ENCODE measurements at places on chromosomes 6 and 20.

GRCh38 chr20:64131406-64131805 is 24.0 kb upstream of the NPBWR2 start:
- no peak for DNase-seq

DNA sequence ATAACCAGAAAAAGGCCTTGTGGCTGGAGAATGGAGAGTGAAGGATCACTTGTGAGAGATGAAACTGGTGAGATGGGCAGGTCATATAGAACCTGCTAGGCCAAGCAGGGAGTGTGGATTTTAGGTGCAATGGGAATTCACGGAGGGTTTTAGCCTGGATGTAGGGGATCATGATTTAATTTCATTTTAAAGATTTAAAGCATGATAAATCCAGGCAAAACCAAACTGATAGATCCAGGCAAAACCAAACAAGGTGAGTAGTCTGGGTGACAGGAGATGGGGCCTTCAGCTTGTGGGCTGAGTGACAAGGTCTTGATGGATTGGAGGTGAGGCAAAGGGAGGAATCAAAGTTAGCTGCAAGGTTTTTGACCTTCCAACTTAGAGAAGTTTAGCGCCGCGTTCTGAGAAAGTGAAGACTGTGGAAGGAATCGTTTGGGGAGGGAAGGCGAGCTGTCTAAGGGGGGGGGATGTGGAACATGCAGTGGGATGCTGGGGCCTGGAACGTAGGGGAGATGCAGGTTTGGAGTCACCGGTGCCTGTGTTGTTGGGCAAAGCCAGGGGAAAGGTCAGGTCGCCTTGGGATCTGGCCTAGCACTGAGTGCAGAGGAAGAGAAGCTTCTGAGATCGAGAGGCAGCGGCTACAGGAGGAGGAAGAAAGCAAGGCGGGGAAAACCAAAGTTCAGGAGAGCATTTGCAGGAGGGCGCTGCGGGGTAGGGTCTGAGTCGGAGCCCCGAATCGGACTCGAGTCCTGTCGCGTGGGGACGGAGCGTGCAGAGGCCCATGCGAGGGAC is 1.3 kb upstream of the PLCG1 start:
- no peak for DNase-seq

- no peak for DNase-seq
These were observed at the start of gene GNMT for GRCh38 chr6:42960243-42961019. Gene GNMT, plus strand, starts transcription at chr6:42960754. Its CDS starts 14 bp downstream, at chr6:42960768.

DNA sequence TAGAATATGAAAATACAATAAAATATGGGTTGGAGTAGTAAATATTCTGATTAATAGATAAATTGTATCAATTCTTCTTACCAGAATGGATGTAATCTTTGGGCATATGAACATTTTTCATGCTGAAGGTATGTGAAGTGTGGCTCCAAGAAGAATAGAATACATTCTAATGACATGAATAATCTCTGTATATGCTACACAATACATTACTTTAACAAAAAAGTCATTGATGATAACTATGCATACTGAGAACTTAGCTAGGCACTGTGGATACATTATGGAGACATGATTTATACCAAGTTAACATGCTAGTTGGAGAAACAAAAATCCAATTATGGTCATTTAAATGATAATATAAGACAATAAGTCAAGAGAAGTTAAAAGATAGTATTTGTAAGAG is 62.7 kb upstream of the HDAC2 start:
- DNase-seq = no peak

DNA sequence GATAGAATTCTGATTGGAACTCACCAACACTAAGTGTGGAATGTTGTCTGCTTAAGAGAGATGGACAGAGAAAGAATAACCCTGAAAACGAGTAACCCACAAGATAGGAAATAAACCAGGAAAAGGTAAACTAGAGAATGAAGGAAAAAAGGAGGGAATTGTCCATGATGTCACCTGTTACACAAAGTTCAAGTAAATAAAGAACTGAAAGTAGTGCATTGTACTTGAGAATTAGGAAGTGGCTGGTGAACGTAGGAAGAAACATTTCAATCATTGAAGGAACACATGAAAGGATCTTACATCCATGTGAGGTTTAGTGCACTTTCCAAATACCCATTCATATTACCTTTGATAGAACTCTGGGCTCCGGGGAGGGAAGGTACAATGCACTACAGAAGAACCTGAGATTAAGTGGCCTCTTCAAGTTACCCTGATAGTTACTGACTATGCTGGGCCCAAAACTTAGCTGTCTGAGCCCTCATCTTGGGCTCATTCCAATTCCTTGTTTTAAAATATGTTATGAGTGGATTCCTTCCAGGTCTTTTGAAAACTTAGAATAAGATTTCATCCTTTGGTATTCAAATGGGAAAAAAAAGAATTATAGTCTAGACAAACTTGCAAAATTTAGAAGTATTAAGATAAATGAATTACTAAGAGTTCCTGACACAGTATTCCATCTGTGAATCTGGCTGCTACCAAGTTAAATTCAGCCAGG is 1.1 kb upstream of the STX7 start:
- no peak for DNase-seq

- no peak for DNase-seq
These were observed 120.3 kb downstream of the KCNQ5 start for GRCh38 chr6:72742001-72742673.

DNA sequence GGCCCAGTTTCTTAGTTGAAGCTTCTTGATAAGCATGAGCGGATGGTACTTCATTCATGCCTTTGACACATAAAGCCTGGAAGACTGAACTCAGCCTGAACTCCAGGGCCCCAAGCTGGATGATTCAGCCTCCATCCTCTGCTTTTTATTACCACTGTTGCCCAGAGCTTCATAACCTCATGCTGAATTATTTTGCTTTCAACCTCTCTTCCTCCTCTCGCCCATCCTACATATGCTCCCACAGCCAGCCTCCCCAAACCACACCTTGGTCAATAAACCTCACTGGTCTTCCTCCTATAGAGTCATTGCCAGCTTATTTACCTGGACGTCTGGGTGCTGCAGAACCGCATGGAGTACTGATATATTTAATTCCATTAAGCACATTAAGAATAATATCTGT is 59.4 kb downstream of the SLC35B3 start:
- DNase-seq = no peak

- DNase-seq = no peak
These were observed 358.9 kb downstream of the CENPW start for GRCh38 chr6:126698732-126699240.

GRCh38 chr6:159007510-159007909 is 7.5 kb upstream of the RSPH3 start:
- no peak for DNase-seq

DNA sequence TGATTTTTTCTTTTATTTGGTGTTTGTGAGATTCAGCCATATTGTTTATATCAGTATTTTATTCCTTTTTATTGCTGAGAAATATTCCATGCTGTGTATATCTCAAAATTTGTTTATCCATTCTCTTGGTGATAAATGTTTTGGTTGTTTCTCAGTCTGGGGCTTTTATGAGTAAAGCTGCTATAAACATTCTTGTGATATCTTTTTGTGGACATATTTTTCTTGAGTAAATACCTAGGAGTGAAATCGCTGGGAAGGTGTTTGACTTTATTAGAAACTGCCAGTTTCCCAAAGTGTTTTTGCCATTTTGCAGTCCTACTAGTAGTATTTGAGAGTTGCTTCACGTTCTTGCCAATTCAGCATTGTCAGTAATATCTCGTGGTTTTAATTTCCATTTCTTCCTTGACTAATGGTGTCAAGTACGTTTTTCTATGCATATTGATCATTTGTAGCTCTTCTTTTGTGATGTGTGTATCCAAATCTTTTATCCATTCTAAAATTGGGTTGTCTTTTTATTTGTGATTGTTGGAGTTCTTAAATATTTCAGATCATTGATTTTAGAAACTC is 31.1 kb upstream of the DYNLRB1 start:
- no peak for DNase-seq

DNA sequence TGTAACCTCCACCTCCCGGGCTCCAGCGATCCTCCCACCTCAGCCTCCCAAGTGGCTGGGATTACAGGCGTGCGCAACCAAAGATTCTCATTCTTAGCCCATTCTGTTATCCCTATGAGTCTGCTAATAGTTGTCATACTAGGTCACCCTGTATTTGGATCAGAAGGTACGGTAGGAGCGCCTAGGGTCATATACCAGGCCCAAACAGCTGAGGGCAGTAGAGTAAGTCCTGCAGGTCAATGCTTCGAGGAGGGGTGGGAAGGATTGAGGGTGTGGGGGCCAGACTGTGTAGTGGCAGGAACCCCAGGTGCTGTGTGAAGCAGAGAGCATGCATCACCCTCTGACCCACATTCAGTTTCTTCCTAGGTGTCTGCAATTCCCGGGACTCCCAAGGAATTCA is 22.7 kb upstream of the POU5F1 start:
- no peak for DNase-seq

GRCh38 chr20:42485556-42485955 is 704.1 kb downstream of the PTPRT start:
- no peak for DNase-seq

- no peak for DNase-seq
These were observed 506.2 kb upstream of the SLC35B3 start for GRCh38 chr6:8941577-8941976.
